ENCODE measurements at places on chromosomes 5 and 9.

GRCh38 chr9:112013266-112013665 is 116.7 kb downstream of the UGCG start:
- DNase-seq: no peak

- DNase-seq: no peak
Measured at GRCh38 chr5:160061770-160062169, 52.8 kb downstream of the TTC1 start.

GRCh38 chr9:101026824-101027223 is 1.7 kb upstream of the PLPPR1 start:
- no peak for DNase-seq

GRCh38 chr9:8734760-8735159 is 935.2 kb upstream of the DMAC1 start:
- DNase-seq: no peak

DNA sequence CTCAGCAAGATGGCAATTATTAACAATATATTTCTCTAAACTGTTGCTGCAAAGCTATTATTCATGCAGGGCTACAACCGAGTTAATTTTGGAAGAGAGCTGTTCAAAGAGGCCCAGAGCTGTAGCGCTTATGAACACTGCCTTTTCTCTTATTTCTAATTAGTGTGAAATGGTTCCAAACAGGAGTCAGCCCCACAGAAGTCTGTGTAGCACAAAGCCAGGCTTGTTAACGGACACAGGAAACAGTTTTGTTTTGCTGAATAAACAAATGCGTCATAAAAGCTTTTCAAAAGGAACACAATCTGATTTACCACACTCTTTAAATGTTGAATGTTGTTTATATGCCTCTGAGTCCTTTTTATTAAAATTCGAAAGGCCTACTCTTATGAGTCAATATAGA is 396.5 kb downstream of the ANXA1 start:
- no peak for DNase-seq

- DNase-seq: no peak
Measured at GRCh38 chr5:82777106-82777505, 300.1 kb downstream of the TMEM167A start.

DNA sequence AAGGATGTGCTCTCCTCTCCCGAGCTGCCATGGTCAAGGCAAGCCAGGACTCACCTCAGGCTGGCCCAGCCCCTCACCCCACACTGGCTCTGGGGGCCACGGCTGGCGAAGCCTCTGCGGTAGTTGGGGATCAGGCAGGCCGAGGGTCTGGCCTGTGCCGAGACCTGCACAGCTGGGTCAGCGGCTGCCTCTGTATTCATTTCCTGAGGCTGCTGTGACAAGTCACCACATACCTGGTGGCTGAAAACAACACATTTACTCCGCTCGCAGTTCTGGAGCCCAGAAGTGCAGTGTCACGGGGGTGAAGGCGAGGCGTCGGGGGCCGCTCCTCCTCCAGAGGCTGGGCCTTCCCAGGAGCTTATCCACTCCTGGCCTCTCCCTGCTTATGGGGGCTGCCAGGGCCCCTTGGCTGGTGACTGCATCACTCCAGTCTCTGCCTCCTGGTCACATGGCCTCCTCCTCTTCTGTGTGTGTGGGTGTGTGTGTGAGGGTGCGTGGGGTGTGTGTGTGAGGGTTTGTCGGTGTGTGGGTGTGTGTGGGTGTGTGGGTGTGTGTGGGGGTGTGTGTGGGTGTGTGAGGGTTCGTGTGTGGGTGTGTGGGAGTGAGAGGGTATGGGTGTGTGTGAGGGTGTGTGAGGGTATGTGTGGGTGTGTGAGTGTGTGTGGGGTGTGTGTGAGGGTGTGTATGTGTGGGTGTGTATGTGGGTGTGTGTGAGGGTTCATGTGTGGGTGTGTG is 3.2 kb upstream of the SCGB3A1 start:
- no peak for DNase-seq

DNA sequence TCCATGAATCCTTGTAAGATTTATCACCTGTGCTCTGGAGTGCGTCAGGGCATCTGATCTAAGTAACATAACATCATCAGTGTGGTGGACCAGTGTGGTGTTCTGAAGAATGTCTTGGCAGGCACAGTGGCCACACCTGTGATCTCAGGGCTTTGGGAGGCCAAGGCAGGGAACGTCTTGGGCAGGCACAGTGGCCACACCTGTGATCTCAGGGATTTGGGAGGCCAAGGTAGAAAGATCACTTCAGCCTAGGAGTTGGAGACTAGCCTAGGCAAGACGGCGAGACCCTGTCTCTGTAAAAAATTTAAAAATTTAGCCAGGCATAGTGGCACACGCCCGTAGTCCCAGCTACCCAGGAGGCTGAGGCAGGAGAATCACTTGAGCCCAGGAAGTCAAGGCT is 185.5 kb downstream of the CACNA1B start:
- DNase-seq: no peak

DNA sequence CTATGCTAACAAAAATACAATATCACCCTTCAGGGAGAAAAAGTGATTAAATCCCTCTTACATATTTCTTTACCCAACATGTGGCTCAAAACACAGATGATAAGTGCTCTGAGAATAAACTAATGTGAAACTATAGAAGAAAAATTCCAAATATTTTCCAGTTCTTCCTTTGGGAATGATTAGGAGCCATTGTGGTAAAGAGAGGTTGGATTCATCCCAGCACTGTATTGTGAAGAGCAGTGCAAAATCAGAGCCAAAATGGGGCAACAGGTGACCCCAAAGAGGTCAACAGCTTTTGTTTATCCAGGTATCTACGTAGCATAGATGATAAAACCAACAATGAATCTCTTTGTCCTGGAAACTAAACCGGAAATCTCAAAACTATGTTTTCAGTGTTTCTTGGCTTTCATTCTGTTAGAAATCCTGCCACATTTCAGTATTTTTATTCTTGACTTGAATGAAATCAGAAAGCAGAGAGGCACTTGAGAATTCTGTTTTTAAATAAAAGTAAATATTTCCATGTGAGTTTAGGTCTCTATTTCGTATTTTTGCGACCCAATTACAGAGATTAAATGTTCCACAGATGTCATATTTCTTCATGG is 120.4 kb upstream of the FST start:
- no peak for DNase-seq

DNA sequence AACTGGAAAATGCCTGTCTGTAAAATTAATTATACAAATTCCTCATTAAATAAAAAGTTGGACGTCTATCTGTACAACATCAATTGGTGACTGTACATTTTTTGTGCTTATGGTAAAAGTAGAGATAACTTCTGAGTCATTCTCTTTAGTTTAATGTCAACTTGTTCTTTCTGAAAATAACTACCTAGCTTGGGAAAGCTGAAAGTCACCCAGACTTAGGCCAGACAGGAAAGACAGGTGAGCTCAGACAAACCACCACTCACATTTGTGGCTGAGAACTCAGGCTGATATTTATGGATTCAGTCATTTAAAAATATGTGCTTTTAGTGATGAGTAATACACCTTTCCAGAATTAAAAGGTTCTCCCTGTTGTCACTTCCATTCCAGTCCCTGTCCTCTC is 31.9 kb upstream of the ENTREP1 start:
- DNase-seq: no peak

- DNase-seq: no peak
Measured at GRCh38 chr9:16846986-16847385, 23.5 kb downstream of the BNC2 start.

DNA sequence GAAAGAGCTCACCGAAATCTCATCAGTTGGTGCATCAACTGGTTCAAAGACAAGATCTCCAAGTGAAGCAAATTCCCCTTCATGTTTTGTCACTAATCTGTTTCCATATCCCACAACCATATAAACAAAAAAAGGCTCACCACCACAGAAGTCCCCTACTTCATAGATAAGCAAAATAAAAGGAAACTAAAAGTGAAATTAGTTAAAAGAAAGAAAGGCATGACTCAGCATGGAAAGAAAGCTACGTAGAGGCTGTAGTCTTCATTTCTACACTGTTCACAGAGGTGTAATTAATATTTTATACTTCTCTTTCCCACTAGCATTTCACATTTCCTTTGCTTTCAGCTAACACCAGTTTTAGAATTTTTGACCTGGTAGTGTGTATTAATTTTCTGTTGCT is 208.0 kb downstream of the CYLC2 start:
- no peak for DNase-seq

GRCh38 chr9:76395381-76395780 is 1.2 kb upstream of the RFK start:
- no peak for DNase-seq

Data from stimulated activated CD4-positive, alpha-beta T cell treated with anti-CD3 and anti-CD28 coated beads, Interleukin-4, amount 100 ng/mL, for 48 hours (primary cell).